Stimulated activated CD4-positive, alpha-beta T cell treated with anti-CD3 and anti-CD28 coated beads, Interleukin-2, amount 100 ng/mL, for 4 hours (primary cell): ENCODE measurements at places on chromosomes 5 and 9.

GRCh38 chr5:151695464-151695863 lies 8.7 kb upstream of the SPARC start:
- DNase-seq = no peak

DNA sequence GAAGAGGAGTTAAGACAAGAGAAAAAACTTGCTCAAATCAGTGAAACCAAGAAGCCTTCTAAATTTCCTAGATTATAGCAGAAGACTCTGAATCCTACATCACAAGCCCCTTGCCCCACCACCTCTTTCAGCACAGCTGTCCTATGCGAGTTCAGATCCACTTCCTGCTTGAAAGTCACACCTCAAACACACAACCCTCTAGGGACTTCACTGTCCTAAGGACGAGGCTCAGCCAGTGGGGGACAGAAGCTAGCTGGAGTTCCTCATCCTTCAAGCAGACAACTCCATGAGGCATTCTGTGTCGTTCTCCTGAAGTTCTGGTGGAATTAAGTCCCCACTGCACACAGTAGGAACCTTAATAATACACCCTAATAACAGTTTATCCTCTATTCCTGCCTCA lies 44.3 kb downstream of the NRG2 start:
- no peak for DNase-seq

DNA sequence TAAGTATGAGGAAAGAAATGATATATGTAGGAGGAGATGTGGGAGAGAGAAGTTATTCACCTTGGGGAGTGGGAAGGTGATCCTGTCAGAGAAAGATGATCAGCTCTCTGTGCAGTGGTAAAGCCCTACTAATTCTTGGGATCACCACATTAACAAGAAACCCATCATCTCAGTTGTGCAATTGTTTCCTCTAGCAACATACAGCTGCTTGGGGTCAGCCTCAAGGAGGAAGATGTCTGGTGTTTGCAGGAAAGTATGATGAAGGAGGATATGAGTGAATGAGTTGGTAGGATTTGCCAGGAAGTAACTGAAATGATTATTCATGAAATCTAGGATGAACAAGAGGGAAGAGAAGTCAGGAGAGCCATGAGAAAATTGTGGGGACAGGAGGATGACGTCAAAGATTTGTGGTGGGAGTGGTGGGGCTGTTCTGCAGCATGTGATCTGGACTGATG lies 50.1 kb downstream of the TNFSF8 start:
- no peak for DNase-seq

DNA sequence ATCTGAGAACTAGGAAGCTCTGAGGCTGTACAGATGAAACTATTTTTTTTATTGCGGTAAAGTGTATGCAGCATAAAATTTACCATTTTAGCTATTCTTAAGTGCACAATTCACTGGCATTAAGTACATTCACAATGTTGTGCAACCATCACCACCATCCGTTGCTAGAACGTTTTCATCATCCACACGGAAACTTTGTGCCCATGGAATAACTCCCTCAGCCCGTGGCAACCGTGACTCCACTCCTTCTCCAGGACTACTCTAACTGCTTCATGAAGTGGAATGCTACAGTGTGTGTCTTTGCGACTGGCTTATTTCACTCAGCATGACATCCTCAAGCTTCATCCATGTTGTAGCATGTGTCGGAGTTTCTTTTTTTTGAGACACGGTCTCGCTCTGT lies 57.1 kb downstream of the COL23A1 start:
- no peak for DNase-seq

DNA sequence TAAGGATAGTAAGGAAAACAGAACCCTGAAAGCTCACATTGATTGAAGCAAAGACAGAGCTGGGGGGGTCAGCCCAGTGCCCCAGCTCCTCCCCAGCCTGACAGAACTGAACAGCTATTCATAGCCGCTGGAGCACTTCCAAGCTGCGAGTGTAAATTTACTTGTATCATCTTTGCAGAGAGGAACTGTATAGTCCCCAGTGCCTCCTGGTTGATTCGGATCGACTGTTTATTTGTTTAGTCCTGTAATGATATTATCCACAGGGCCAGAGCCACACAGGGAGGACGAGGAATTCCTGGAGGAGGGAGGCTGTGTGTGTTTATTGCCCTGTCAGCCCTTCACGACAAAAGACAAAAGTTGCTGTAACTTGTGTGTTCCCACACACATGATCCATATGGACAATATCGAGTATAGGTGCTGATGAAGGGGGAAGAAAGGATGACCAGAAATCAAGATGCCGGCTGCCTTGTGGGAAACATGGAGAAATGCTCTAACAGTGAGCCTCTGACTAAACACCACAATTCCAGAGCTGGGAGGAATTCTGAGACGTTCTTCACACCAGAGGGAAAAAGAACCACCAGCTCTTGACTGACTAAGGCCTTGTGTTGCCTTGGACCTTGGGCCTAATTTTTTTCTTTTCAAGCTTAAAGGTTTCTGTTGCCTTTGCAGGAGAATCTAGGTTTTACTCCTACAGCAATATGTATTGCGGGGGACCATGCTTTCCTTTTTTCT lies 31.1 kb downstream of the FOXD1 start:
- DNase-seq = no peak

GRCh38 chr9:112433499-112434392 lies 52.9 kb upstream of the KIAA1958 start:
- DNase-seq = no peak

GRCh38 chr9:127104581-127105311 lies 17.7 kb downstream of the ANGPTL2 start:
- no peak for DNase-seq

- DNase-seq = no peak
Measured at GRCh38 chr9:74355107-74355506, 142.0 kb upstream of the RORB start.

DNA sequence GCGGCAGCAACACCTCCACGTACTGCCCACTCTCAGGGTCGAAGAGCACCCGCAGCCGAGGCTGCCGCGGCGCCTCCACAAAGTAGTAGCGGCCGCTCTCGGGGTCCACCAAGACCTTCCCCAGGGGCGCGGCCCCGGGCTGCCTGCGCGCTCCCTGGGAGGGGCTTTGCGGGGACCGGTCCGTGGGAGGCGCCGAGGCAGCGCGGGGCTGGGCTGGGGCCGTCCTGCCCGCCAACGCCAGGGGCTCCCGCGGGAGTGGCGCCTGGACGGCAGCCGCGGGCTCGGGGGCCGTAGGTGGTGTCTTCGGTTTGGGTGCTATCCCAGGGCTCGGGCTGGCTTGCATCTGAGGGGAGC lies 2.6 kb upstream of the MZB1 start:
- DNase-seq = no peak

- DNase-seq = no peak
Measured at GRCh38 chr5:78550891-78551290, 97.7 kb downstream of the LHFPL2 start.

- DNase-seq = no peak
Measured at GRCh38 chr5:112238473-112238872, 180.6 kb downstream of the EPB41L4A start.

DNA sequence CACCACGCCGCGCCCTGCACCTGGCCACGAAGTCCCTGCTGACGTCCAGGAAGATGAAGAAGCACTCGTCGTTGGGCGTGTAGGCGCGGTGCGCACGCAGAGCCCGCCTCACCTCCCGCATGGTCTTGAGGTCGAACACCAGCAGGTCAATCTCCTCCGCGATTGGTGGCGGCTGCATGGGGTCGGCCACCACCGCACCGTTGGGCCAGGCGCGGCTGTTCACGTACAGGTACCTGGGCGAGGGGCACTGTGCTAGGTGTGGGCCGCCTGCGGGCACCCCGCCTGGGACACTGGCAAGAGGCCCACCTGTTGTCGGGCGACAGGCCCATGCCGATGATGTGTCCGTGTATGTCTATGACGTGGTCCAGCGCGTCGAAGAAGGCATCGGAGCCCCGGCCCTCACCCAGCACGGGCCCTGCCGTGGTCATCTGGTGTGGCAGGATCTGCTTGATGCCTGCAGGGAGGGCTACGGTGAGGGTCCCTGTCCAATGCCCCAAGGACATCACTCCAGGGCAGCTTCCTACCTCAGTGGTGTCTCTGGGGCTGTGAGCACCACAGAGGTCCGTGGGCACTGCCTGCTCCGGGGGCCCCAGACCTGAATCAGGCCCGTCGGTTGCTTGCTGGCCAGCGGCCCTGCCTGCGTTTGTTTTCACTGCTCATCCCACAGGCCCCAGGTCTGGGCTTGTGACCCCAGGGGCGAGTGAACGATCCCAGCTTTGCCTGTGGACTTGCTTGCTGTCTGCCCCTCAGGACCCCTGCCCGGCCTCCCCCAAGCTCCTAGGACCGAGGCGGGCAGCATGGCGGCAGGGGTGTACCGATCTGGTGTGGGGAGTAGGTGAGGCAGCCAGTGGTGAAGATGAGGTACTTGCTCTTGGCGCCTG lies 3.1 kb downstream of the FBXW5 start:
- no peak for DNase-seq

DNA sequence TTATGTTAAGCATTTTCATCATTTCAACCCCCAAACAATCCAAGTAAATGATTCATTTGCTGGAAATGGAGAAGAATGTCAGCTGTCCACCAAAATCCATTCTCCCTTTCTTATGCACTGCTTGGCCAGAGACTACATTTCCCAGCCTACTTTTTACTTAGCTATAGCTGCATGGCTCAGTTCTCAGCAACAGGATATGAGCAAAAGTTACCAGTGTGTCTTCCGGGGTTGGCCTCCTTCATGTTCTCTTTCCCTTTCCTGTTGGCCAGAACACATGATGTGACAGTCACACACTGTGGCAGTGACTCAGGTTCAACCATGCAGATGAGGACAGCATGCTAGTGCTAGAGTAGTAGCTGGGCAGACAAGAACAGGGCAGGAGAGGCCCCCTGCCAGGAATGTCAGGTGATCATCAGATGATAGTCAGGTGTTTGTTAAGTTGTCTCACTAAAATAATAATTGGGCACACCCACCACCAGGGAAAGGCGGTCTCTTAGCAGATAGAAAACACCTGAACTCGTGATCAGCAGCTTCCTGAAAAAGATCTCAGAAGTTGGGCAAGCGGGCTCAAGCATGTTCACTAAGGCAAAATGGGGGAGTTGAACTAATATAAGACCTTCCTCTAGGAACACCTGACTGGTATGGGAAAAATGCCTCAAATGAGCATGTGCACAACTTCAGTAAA lies 12.2 kb downstream of the GPR150 start:
- peak; percentile 71 for DNase-seq

- DNase-seq = no peak
Measured at GRCh38 chr5:112968411-112969106, 8.0 kb upstream of the DCP2 start.

DNA sequence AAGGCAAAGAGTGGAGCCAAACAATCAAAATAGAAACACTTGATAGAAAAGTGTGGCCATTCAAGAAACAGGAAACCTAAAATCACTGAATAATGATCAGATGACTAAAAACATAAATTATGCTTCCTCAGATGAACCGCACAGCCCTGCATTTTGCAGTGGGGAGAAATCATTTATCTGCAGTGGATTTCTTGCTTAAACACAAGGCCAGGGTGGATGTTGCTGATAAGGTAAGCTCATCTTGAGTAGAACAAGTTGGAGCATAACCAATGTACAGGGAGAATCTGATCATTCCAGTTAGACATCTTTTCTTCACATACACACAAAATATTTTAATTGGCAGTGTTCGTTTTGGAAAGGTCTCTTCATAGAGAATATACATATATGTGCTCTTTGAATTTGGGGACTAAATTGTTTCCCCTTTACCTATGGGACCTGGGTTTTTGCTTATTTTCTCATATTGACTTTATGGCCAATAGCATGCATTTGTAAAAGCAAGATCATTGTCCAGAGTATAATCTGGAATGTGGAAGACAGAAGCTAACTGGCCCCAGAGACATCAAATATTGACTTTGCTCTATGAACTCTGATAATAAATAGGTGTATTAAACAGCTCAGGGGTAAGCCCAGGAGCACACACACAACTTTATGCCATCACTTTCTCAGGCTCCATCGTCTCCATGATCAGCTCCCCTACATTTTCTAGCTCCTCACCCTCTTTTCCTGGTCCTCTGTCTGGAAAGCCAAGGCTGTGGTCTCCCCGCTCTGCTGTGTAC lies 9.1 kb downstream of the ANKDD1B start:
- DNase-seq = no peak

DNA sequence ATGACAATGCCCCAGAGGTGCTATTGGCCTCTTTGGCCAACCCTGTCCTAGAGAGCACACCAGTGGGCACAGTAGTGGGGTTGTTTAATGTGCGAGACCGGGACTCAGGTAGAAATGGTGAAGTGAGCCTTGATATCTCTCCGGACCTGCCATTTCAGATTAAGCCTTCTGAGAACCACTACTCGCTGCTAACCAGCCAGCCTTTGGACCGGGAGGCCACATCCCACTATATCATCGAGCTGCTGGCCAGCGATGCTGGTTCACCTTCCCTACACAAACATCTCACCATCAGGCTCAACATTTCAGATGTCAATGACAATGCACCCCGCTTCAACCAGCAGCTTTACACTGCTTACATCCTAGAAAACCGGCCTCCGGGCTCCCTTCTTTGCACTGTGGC lies 1.4 kb downstream of the PCDHGC5 start:
- DNase-seq = no peak

DNA sequence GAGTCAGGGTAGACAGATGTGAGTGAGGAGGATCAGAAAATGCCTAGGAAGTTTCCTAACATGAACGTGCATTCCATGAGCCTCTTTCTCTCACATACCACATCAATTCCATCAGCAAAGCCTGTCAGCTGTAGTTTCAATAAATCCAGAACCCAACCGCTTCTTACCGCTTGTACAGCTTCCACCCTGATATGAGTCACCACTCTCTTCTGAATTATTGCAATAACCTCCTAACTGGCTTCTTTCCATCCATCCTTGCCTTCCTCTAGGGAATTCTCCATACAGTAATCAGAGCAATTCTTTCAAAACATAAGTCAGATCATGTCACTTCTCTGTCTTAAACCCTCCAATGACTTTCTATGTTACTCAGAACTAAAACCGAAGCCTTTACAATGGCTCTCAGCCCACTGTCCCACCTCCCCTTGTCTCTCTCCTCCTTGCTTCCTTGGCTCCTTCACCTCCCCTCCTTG lies 8.1 kb upstream of the RAD23B start:
- no peak for DNase-seq

DNA sequence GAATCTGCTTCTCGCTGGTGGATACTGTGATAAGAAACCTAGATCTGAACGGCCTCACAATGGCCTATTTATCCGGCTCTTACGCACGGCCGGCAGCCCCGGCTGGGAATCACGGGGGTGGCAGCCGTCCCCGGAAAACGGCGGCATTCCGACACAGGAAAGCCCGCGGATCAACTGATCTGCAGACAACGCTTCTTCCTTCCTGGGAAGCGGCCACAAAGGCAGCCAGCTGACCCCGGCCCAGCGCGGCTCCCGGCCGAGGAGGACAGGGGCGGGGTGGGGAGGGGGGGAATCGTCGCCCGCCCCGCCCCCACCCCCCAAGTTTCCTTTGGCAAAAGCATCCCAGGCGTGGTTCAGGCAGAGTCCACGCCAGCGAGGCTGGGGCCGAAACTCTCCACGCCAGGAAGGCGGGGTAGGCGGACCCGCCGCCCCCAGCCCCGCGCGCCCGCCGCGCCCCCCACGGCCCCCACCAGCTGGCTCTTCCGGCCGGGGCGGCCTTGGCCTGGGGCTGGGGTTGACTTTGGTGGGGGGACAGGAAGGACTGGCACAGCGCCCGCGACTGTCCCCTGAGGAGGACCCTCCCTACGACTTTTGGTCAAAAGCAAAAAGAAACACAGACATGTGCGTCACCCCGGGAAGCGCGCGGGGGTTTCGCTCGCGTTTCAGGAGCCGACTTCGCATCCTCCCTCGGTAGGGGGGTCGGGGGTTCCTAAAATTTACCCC lies 247.7 kb upstream of the ANKRD55 start:
- no peak for DNase-seq

GRCh38 chr5:124080256-124080655 lies 568.3 kb downstream of the CSNK1G3 start:
- DNase-seq = no peak
